Head of caudate nucleus (tissue), 42 donors: ENCODE measurements at places on chromosomes 2 and 18.

DNA sequence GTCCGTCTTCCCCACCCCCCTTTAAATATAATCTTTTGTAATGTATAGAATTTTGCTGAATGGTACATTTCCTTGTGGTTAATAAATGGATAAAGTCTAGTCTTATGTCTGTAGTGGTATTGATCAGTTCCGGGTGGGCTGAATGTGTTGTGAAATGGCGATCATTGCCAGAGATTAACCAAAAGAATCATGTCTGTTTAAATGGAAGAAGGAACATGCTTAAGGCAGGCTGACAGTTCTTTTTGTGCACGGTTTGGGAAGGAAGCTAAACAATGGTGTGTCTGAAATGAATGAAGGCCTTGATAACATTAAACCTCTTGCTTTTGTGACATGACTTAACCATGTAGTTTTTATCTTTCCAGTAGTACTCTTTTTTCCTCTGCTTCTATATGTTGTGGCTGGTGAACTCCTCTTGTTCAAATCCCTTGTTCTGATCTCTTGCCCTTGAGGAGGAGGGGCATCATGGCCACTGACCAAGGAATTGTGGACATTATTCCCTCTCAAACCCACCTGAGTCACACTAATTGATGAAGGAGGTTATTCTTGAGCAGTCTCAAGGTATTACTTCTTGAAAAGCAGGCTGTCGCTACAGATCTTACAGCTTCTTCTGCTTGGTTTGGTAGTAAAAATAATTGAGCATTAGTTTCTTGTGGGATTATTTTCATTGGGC lies 1.7 kb downstream of the ACVR2A start:
- no peak for DNase-seq

DNA sequence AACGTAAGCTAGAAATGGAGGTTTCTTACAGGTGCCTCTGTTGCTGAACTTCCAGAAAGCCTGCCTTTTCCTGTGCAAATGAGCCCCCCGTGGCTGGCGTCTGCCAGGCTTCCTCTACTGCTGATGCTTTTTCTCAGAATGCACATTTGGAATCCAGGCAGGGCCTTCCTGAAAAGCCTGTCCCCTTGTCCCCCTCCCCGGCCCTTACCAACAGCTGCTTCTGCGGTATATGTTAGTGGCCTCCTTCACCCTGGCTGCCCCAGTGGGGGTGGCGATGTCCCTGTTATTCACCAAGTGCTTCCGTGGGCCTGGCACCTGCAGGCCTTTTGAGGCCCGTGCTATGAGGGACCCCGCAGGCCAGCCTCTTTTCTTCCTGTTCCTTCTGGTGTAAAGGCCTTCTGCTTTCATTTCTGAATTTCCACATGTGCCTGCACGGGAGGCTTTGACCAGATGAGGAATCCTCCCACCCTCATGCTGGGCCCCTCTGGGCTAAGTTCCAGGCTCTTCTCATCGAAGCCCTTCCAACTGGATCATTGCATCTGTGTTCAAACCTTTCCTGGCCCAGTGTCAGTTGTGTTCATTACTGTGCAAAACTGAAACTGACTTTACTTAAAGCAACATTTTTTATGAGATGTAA lies 10.4 kb downstream of the CNDP2 start:
- DNase-seq = no peak

DNA sequence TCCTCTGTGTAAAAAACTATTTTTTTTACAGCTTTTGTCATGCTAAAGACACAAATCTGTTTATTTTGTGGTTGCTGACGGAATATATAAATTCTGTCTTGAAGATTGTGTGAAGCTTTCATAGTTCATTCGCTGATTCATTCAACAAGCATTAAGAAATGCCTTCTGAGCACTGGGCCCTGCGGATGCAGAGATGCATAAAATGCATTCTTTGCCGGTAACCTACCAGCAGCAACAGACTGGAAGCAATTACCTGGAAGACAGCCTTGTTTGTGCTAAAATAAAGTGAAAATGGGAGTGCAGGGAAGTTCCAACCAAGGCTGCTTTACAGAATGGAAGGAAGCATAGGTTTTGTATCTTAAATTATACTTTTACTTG lies 119.7 kb downstream of the PMAIP1 start:
- no peak for DNase-seq

DNA sequence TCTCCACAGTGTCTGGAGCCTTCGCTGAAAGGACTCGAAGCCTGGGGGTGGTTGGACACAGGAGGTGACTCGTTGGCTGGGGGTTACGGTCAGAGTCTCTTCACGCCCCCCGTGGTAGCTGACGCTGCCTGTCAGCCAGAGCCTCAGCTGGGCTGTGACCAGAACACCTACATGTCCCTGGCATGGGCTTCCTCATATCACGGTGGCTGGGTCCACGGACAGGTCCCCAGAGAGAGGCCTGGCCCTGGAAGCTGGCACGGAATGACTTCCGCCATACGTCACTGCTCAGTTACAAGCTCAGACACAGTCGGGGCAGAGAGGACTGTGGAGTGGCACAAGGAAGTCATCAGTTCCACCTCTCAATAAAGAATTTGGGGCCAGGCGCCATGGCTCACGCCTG lies 28.5 kb downstream of the ITGB1BP1 start:
- DNase-seq = no peak

- no peak for DNase-seq
Measured at GRCh38 chr2:10380048-10380926, 67.8 kb downstream of the ODC1 start.

- no peak for DNase-seq
Measured at GRCh38 chr2:198137733-198138132, 333.3 kb downstream of the PLCL1 start.

GRCh38 chr2:2874341-2874740 lies 503.3 kb downstream of the EIPR1 start:
- no peak for DNase-seq

- no peak for DNase-seq
Measured at GRCh38 chr2:61361068-61361467, 109.8 kb downstream of the USP34 start.

GRCh38 chr18:62760403-62760734 lies 45.0 kb downstream of the PHLPP1 start:
- no peak for DNase-seq

DNA sequence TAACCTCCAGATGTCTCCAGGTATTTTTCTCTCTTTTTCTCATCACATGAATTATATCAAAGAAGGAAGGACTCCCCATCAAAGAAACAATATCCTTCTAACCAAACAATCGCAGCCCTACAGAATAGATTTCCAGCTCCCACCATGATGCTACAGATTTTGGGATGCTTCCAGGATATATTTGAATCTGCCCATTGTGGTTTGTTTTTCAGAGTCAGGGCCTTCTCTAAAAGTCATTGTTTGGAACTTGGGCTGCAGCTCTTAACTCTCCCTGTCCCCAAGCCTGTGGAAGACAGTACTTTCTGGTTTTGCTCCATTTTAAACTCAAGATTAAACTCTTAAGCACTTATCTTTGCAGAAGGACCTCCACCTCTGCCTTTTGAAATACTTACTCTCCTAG lies 223.2 kb downstream of the PMAIP1 start:
- DNase-seq = peak; percentile 37

GRCh38 chr2:74232426-74232825 lies 34.0 kb downstream of the MTHFD2 start:
- no peak for DNase-seq
